ENCODE measurements at places on chromosomes 3 and 15.

DNA sequence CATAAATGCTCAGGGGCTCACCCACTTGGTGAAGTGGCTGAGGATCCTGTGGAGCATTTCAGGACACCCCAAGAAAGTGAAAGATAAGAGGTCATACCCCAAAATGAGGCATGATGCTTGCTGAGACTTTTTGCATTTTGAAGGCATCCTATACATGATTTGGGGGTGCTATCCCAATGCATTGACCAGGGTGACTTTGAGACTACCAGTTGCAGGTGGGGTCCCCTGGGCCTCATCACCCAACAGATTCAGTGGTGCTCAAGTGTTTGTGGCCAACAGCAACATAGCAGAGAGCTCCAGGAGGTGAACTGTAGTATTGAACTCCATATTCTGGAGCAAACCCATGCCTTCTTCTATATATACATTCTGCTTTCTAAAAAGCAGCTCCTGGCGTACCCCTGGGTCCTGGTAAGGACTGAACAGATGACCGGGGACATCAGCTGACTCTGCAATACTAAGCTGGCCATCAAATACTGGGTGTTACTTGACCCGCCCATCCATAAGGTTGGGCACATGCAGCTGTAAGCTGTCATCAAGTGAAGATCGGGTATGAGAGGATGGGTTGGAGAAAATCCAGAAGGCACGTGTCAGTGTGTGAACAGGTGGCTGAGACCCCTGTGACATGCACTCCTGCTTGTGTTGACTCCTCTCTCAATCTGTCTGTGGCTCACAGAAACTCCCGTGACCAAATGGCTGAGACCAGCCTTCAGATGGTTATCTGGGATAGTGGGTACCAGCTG, 143.3 kb downstream of the KLF13 start:
- DNase-seq: no peak

- DNase-seq: no peak
Observed at GRCh38 chr3:21641959-21642358, 109.1 kb downstream of the ZNF385D start.

- DNase-seq: no peak
Observed at GRCh38 chr3:148880681-148881080, 15.6 kb downstream of the CPA3 start.

DNA sequence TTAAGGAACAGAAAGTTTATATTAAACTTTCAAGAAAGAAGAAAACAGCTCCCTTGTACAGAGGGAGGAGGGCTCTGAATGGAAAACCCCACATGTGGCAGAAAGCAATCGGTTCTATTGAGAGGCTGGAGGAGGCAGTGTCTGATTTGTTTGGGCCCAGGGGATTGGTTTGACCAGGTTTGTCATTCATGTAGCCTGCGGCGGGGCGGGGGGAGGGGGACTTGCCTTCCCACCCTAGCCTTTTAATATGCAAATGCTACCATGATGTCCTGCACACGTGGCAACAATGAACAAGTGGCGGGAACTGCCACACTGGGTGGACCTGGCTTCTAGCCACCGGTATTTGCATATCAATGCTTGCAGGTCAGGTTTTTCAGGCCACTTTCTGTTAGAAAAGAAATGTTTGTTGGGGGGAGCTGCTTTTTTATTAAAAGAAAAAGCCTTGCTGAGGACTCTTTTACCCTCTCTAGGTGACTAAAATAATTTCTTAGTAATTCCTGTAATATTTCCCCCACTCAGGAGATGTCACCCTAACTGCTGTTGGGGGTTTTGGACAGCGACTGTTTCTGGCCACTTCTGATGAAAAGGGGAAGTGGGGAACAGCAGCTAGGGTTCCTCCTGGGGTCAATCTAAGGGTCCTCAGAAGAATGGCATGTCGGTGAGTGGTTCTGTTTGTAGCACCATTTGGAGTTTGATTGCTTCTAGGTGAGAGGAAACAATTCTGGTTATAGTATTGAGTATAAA, 691.2 kb downstream of the TBL1XR1 start:
- DNase-seq: no peak

DNA sequence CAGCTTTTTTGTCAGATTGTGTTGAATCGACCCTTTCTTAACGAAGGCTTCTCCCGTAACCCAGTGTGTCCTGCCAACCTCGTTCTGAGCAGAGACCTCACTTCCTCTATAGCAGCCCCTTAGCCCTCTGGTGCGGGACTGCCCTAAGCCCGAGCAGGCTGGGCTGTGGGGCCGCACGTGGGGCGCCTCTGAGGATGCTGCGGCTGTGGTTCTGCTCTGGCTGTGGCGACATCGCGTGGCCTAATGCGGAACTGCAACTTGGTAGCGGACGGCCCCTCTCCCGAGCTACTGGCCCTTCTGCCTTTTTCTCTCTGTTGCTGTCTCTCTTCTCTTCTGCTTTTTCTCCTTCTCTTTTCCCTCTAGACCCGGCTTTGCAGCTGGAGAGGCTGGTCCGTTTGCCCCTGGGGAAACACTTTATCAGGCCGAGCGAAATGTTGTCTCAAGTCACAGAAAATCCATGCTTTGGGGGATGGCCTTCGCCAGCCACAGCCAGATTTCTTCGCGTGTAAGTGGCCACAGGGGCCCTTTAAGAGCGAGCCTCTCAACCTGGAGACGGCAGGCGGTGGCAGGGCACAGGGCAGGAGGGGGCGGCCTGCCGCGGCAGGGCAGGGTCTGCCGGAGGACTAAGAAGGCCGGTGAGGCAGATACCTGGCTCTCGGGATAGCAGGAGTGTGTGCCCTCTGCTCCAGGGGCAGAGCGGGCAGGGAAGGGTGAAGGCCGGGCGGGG, 19.4 kb upstream of the KIF23 start:
- DNase-seq: peak; percentile 82

DNA sequence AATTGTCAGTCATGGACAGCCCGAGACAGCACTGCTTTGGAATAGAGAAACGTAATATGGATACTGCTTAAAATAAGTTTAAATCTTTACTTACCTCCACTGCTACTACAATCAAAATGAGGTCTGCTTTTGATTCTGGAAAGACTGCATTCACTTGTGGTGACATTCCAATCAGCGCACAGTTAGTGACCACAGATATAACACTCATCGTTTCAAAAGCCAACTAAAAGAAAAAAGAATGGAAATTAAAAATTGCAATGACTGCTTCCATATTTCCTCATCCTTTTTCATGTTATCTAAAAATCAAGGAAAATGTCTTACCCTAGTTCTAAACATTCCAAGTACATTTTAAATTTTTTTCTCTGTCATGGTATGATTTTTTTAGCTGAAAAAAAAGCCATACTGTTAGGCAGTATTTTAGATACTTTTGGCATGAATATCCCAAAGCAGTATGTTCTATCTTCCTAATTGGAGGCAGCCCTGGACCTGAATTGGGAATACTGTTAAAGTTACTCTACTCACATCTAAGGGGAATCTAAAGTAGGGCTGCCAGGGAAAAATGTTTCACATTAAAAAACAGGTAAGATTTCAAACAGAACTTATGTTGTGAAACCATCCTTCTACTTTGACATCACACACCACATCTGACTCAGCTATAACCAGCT, 72.1 kb downstream of the ANO10 start:
- DNase-seq: no peak

- no peak for DNase-seq
Observed at GRCh38 chr15:68582864-68583263, 4.1 kb downstream of the CORO2B start.

GRCh38 chr3:48034000-48034516, 17.8 kb upstream of the MAP4 start:
- no peak for DNase-seq

DNA sequence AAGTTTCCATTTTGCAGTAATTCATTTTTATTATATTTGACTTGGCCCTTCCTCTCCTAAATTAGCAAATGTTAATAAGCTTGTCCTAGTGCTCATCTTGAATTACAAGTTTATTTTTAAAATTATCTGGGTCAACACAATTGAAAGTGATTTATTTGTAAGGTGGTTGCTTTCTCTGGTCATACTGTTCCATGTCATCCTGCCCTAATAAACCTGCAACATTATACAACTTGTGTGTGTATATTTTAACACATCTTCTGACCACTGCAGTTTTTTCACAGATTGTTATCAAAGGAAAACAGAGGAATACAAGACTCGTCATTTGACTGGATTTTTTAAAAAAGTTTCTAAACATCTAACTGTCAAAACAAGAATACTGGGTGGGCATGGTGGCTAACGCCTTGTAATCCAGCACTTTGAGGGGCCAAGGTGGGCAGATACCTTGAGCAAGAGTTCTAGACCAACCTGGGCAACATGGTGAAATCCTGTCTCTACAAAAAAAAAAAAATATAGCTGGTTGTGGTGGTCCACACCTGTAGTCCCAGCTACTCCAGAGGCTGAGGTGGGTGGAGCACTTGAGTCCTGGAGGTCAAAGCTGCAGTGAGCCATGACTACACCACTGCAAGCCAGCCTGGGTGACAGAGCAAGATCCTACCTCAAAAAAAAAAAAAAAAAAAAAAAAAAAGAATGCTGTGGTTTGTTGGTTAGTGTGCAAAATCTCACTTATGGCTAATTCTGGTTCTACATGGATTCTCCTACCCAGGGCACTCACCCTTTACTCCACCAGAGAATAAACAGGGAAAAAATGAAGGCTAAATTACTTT, 5.0 kb upstream of the LRRFIP2 start:
- DNase-seq: no peak

DNA sequence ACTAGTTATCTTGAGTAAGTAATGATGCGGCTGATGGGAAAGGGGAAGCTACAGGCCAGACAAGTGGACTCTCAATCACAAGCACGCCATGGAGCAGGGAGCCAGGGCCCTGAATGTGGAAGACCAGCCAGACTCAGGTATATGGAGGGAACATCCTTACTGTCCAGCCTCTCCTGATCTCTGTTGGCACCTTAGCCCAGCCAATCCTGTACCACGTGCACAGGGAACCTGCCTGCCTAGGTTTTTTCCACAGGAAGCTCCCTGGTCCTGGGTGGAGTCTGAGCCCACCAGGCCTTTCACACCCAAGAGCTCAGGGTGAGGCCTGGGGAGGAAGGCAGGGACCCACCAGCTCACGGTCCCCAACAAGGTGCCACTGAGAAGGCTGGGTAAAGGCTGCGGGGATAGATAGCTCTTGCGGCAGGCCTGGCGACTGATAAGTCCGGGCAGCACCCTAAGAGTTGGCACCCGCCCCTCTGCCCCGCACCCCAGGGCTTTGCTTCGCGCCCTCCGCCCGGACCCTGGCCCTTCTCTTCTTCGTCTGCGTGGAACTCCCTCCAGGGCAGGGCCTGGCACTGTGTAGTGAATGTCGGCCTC, 933 bp upstream of the APEH start:
- DNase-seq: no peak

DNA sequence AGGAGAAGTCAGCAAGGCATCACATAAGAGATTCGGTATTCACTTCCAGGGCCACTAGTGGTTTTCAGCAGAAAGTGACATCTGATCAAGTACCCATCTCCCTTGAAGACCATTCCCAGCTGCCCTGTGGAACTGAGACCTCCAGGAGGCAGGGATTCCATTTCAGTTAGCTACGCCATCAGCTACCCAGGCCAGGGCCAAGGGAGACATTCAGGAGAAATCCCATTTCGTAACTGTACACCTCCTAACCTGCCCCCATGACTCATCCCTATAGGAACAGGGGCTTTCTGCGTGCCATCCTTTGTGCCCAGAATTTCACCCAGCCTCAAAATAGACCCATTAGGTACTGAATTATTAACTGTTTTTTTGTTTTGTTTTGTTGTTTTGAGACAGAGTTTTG, 24.7 kb downstream of the SPATA12 start:
- no peak for DNase-seq

DNA sequence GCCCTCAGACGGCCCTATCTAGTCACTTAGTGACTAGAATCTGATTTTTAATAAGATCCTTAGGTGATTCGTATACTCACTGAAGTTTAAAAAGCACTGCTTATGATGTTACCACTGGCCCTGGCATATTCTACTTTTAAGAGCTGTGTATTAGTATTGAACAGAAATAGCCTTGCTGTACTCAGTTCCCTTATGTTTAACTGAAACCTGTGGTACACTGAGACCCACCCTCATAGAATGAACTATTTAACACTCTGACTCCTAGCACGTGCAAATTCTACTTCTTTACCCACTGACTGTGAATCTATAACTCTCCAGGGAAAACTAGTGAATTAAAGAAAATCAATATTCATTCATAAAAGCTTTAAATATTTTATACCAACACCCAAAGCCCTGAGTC, 108.9 kb downstream of the CCNL1 start:
- DNase-seq: no peak

- DNase-seq: no peak
Observed at GRCh38 chr3:172993412-172993811, 147.6 kb downstream of the SPATA16 start.

- no peak for DNase-seq
Observed at GRCh38 chr3:16741103-16741758, 136.0 kb upstream of the DAZL start.

GRCh38 chr3:55162031-55162795, 234.4 kb upstream of the LRTM1 start:
- no peak for DNase-seq

DNA sequence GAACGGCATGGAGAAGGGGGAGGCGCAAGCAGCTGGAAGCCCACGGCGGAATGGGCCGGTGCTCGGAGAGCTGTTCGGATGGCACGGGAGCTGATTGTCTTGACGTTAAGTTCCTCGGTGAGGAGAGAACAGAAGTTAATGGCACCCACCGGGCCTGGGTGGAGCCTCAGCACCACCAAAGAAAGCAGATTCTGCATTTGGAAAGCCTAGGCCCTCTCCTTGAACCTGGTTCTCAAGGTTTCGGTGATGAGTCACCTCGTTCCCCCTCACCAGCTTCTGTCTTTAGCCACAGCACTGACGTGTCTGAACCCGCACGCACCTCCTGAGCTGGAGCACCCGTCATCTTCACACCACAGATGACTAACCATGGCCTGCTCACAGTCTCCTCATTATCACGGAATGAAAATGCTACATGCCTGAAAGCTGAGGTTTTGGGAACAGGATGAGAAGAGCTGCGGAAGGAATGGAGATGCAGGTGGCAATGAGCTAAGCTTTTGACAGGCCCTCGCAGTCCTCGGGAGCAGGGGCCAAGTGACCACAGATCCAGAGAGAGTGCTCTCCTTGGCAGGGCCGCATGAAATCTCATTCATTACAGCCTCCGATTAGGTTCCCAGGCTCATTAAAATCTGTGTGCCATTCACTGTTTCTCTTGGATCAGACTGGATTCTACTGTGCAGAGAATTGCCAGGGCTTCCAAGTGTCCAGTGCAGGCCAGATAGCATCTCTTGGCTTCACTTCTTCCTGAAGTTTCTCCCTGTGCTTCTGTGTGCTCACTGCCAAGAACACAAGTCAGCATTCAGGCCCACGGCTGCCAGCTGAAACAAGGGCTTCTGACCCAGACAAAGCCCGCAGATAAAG, 96.3 kb upstream of the DLG1 start:
- DNase-seq: no peak

DNA sequence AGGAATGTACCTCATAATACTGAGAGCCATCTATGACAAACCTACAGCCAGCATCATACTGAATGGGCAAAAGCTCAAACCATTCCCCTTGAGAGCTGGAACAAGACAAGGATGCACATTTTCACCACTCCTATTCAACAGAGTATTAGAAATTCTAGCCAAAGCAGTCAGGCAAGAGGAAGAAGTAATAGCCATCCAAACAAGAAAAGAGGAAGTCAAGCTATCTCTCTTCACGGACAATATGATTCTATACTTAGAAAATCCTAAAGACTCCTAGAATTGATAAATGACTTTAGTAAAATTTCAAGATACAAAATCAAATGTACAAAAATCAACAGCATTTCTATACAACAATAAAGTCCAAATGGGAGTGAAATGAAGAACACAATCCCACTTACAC, 30.2 kb downstream of the OCA2 start:
- DNase-seq: no peak

GRCh38 chr3:98548544-98548943, 16.8 kb downstream of the GPR15 start:
- DNase-seq: no peak

Data from activated T-helper 1 cell treated with anti-CD3 and anti-CD28 coated beads, Interleukin-2, amount 50 U/mL, for 16 hours (primary cell).